ENCODE measurements at places on chromosomes 7 and 10.

- DNase-seq: no peak
These were observed 249.4 kb upstream of the CTBP2 start for GRCh38 chr10:125409756-125410155.

DNA sequence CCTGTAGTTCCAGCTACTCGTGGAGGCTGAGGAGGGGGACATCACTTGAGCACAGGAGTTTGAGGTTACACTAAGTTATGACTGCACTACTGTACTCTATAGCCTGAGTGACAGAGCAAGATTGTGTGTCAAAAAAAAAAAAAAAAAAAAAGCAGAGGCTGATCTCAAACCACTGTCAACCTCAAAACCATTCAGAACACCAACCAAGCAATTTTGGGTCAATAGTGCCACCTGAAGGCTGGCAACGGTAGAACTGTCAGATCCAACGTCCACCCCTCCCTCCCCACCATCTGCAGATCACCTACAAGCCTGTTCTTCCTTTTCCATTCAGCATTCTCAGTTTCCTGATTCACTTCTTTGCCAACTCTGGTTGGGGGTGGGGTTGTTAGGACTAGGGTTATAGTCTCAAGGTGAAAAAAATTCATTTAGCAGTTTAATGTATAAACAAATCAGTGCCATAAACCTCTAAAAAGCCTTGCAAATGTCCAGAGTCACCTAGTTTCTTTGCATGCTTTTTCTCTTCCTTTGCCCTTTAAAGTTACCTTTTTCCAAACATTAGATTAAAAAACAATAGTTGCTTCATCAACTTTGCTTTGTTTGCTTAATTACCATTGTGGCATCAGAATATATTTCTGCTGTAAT, 2.6 kb downstream of the MRPS33 start:
- peak; percentile 72 for DNase-seq

DNA sequence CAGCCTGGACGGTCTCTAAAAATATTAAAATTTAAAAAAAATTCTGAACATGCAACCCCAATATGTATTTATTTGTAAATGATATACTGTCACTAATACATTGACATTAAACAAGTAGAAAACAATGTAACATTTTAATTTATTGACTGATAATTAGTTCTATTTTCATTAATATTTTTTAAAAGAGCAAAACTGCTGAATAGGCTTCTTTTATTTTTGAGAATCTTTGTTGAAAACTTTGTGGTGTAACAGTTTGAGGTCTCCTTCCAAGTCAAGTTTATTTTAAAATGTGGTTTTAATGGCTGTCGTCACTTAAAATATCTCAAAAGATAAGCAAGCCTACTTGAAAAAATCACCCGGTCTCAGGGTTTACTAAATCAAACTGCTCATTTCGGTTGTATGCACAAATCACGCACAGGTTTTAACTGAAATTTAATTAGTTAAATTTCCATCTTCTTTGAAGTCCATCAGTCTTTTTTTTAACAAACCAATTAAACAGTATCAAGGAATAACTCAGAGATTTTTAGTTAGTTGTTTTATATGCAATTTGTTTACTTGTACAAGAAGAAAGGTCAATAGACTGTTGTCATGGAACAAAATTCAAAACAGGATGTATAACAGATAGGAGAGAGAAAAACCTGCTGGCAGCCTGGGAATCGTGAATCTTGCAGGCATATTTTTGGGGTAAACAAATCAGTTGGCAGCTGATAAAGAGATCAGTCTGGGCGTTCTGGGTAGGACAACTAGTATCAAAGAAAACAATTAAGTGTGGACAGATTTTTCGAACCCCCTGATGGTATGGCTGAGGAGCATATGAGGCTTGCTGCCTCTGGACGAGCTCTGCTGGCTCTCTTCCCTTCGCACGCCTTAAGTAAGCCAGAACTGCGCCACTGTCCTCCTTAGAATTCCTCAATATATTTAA, 9.7 kb upstream of the EDRF1 start:
- no peak for DNase-seq

DNA sequence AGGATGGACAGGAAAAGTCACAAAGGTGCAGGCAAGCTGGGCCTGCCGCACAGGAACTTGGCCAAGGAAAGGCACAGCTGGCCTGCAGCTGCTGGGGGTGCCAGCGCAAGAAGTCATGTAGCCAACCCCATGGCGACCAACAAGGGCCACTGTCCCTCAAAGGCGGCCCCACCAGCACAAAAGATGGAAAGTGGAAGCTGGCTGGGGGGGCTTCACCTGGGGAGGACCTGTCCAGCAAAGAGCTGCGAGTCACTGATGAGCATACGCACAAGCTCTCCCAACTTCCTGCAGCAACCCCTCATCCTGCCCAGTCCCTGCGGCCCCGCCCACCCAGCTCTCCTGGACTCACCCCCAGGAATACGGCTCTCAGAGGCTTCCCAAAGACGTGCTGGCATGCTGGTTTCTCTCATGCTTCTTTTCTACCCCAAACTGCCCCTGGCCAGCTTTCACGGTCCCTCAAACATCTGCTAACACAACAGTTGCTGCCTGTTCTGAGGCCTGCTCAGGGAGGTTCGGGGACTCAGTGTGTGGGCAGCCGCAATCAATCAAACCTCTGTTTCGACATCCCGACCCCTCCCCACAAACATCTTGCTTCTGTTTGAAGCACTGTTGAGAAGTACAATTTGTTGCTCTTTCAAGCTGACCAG, 67.6 kb downstream of the FAM53B start:
- no peak for DNase-seq

DNA sequence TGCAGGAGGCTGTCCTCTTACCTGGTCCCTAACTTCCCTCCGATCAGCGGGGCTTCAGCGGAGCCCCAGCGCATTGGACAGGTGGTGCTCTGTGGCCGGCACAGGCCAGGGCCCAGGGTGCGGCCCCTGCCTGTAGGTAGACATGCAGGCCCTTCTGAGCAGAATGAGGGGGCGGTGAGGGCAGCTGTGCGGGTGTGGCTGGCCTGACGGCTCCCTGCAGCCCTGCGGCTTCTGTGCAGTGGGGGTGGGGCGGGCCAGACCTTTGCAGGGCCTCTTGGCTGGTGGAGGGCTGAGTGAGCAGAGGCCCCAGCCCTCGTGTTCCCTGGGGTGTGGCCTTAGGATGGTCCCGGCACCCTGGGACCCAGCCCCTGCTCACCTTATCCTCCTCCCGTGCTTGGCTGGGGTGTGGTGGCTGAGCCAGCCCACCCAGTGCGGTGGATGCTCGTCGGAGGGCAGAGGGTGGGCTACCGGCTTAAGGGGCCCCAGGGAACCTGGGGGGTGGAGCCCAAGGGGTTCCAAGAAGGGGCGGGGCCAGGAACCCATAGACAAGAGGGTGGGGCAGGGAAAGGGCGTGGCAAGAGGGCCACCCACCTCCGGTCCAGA, 175.2 kb upstream of the TNRC18 start:
- DNase-seq: no peak

DNA sequence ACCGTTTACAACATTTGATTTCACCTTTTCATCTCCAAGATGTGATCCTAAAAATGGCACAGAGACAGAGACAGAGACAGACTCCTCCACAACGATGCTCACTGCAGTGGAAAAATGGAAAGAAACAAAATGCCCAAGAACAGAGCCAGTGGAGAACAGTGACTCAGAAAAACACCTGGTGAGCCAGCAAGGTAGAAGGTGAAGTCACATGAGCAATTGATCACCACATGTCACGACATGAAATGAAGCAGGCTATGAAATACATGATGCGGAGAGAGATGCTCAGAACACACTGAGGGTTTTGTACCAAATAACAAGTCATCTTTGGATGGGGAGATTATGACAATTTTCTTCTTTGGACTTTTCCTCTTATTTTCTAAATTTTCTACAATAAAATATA, 3.5 kb downstream of the MSMB start:
- DNase-seq: no peak

GRCh38 chr10:102281102-102281487, 35.8 kb downstream of the GBF1 start:
- no peak for DNase-seq

DNA sequence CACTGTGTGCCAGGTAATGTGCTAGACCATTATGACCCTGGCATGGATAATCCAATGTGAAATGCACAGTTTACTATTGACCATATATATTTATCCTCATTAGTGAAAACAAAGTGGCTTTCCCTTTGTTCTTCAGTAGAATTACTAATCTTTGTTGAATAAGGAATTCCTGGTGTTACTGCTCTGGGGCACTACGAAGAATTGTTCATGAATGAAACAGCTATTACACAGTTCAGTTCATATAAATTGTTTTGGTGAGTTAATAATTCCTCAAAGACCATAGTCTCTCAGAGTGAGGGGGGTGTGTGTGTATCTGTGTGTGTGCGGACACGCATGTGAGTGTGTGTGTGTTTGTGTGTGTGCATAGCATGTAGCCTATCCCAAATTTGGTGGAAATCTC, 668.0 kb upstream of the MBL2 start:
- no peak for DNase-seq

- DNase-seq: no peak
These were observed 265.5 kb downstream of the KCNMA1 start for GRCh38 chr10:77371848-77372799.

DNA sequence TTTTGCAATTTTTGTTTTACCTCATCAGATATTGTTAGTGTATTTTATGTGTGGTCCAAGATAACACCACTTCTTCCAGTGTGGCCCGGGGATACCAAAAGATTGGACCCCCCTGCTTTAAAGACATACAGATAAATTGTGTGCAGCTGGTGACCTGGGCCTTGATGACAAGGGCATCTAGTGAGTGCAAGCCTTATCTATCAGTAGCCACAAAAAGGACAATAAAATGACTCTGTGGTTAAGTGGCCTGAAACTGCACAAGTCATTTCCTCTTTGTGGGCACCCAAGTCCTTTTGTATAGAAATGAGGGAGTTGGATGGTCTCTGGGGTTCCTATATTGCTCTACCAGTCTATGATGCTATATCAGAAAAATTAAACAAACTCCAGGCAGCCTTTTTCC, 98.1 kb downstream of the PARD3 start:
- DNase-seq: no peak

DNA sequence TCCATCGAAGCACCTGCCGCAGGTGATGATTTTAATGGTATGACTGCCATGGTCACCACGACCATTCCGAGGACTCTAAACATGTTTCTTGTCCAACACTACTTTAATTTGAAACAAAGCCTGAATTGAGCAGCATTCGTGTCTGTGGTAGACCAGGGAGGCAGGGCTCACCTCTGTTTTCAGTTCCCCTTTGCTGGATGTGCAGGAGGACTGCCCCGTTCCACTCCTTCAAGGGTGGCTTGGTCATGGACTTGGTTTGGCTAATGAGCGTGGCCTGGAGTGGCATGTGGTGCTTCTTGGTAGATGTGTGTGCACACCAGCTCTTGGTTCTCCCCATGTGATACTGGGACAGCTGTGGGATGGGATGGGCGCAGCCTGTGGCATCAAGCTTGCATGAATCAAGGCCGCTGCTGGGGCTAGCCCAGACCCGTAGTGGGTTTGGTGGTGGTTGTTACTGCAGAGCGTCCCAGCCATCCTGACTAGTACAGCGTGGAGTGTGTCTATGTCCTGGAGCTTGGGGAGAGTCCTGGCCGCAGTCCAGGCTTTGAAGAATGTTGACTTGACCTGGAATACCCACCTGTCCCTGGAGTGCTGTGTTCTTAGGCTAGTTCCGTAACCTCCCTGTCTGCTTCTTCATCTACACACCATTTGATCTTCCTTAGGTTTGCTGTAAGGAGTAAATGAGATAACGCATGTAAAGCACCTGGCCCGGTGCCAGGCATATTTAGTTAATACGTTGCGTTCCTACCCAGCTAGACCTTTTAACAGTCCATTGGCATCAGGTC, 34.8 kb downstream of the MGMT start:
- no peak for DNase-seq

- DNase-seq: no peak
These were observed 69.0 kb downstream of the PARD3 start for GRCh38 chr10:34746094-34746493.

- DNase-seq: no peak
These were observed 1.2 kb downstream of the AGFG2 start for GRCh38 chr7:100540073-100540723.

- no peak for DNase-seq
These were observed 27.1 kb downstream of the ZCCHC24 start for GRCh38 chr10:79418274-79418673.

DNA sequence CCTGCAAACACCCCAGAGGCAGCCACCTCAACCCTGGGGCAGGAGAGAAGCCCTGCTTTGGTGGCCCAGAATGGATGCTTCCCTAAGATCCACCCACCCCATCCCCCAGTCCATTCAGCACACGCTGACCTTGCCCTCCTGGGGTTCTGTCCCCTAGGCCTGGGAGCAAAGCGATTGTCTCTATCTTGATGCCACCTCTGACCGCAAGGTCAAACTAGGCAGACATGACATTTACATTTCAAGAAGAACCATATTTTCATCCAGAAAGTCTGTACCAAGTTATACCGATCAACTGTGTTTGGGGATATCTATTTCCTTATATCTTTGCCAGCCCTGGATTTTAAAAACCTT, 23.0 kb downstream of the MAT1A start:
- no peak for DNase-seq

- no peak for DNase-seq
These were observed 54.0 kb downstream of the ANK3 start for GRCh38 chr10:60335708-60336107.

- no peak for DNase-seq
These were observed 395 bp upstream of the ZNF25 start for GRCh38 chr10:37976880-37977203.

DNA sequence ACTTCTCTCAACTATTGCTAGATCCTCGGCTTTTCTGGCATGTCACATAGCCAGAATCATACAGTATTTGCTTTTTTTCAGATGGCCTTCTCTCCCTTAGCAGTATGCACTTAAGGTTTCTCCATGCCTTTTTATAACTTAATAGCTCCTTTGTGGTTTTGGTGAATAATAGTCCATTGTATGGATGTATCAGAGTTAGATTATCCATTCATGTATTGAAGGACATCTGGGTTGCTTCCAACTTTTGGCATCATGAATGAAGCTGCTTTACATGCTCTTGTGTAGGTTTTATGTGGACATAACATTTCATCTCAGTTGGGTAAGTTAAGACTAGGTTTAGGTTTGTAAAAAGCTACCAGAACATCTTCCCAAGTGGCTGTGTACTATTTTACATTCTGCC, 4.6 kb downstream of the ATP5F1C start:
- DNase-seq: no peak

DNA sequence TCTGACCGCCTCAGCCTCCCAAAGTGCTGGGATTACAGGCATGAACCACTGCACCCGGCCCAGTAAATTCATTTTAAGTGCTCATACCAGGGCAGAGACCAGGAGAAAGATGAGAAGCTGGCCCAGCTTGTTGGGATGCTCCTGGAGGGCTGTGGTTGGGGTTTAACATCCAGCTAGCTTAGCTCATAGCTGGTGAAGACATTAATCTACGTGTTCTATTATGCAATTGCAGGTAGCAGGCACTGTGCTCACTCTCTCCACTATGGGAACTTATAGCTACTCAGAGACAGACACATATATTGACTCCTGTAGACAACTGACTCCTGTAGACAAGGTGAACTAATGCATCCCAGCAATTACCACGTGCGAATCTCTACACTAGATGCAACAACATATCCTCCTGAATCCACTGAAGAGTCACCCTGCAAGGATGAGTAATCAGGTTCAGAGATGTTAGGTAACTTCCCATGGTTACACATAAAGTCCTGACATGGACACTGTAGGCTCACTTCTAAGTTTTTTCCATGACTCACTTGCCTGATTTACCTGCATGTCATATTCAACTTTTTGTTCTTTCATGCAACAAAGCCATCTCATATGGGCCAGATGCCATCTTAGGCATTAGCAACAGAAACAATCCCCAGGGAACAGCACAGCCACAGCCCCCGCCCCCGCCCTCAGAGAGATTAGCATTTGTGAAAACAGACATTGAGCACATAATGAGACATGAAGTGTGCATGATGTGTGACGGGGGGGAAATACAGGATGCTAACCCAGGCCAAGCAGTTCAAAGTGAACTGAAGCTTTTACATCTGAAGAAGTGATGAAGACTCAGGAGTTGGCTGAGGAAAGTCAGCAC, 37.2 kb downstream of the ERLIN1 start:
- no peak for DNase-seq

All from activated T-helper 1 cell treated with anti-CD3 and anti-CD28 coated beads, Interleukin-12 subunit alpha, Interleukin-12 subunit beta, Interleukin-2, Interleukin-4 antibody, amounts not matched to agents 30 ng/mL and 10 ng/mL and 1 ng/mL, durations not matched to agents 14 hours and 24 hours and 36 hours (primary cell).